Bone marrow (tissue), 2 donors: ENCODE measurements at places on chromosomes 7 and 10.

DNA sequence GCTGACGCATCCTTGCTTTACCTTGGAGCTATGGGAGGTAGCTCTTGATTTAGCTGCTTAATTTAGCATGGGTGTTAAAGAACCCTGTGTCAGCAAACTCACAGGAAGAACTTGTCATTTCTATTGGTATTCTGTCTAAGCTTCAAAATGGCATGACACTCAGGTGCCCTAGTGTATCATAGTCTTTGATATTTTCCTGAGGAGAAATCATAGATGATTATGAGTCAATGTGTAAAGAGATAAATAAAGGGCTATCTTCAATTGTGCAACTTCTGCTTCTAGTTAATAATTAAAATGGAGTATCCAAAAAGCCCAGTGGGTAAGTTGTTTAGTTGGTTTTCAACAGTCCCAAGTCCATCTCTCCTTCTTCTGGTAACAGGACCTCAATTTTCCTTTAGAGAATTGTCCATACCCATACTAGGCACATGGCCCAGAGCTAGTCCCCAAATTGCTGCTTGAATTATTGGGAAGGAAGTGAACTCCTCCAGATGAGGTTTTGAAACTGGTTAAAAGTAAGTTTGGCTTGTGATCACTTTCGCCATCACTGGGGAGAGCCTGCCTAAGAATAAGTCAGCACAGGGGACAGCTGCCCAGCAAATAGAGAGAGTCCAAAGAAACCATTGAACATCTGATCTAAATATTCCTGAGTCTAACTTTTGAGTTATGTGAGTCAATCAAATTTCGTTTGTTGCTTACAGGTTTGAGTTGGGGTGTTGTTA is 169.0 kb upstream of the PHYHIPL start:
- no peak for DNase-seq

DNA sequence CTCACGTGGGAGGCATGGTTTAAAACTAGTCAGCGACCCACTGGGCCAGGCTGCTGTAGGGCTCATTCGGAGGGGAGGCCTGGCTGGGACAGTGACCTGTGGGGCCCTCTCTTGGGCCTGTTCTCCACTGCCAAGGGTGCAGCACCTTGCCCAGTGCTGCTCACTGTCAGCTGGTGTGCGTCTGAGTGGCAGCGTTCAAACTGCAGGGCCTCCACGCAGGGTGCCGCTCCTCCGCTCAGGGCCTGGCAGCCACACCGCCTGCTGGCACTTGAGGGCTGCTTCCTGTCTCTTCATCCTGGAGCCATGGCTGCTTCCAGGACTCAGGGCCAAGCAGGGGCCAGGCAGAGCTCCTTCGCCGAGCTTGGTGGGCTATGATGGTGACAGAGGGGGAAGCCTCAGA is 18.3 kb downstream of the ADAMTS14 start:
- DNase-seq = no peak

- no peak for DNase-seq
Observed at GRCh38 chr7:27235387-27236311, 7.0 kb upstream of the EVX1 start.

DNA sequence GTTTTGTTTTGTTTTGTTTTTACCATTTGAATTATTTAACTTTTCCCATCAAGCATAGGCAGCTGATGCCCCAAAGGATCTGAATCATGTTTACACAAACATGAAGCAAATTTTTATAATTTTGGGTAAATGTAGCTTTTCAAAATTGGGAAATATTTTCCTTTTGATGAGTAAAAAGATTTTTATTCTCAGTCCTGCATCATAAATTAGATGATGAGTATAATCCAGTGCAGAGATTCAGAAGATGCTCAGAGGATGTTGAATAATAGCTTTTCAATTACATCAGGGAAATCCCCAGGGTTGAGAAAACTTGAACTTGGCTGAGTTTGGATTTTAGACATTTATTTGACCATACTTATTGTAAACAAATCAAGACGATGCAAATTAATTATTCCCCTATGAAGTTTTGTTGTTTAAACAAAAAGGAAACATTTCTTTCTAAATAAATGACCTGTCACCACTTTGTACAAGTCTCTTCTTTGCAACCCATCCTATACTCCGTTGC is 121.7 kb downstream of the FAM204A start:
- no peak for DNase-seq

GRCh38 chr7:41921453-41921981 is 218.6 kb upstream of the INHBA start:
- no peak for DNase-seq

GRCh38 chr10:59240582-59241183 is 64.2 kb downstream of the PHYHIPL start:
- no peak for DNase-seq

DNA sequence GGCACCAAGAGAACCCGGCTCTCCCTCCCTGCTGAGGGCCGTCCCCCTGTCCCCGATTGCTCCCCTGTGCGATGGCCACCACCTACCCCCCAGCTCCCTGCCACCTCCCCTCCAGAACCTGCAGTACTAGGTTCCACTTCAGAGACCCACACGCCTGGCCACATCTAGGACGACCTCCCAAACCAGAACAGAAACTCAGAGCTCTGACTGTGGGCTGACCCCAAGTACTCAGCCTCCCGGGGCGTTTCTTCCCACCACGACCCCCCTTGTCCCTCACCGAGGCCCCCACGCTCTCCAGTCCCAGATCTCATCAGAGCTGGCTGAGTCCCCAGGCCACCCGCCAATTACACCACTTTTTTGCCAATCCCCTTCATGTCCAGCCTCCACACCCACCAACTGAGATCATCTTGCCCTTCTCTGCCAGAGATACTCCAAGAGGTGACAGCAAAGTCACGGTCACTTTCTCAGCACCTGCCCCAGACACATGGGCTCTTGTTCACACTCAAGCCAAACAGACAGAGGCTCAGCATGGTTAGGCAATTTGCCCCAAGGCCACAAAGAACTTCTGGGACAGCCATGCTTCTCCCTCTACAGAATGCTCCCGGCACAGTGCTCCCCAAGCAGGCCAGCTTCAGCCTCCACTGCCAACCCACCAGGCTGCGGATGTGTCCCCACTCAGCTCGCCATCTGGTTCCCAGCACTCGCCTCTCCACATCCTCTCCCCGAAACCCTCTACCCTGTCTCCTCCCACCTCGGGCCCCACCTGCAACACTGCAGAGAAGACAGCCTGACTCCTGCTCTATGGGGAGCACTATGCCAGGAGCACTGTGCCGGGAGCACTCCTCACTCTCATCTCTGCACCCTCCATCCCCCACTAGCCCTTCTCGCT is 4.7 kb downstream of the TMEM120A start:
- DNase-seq = no peak
